HepG2 (cell line): ENCODE measurements at places on chromosomes 3 and 15. TPM values are rescaled to one million over a fixed set of nuclear protein-coding genes. Genes with fewer than 3 reads are reported as not detected.
A peak's percentile ranks its signal among the peaks of the same experiment; 100 is the strongest.

Gene ROPN1
- total RNA-seq = not detected in 2 replicates

DNA sequence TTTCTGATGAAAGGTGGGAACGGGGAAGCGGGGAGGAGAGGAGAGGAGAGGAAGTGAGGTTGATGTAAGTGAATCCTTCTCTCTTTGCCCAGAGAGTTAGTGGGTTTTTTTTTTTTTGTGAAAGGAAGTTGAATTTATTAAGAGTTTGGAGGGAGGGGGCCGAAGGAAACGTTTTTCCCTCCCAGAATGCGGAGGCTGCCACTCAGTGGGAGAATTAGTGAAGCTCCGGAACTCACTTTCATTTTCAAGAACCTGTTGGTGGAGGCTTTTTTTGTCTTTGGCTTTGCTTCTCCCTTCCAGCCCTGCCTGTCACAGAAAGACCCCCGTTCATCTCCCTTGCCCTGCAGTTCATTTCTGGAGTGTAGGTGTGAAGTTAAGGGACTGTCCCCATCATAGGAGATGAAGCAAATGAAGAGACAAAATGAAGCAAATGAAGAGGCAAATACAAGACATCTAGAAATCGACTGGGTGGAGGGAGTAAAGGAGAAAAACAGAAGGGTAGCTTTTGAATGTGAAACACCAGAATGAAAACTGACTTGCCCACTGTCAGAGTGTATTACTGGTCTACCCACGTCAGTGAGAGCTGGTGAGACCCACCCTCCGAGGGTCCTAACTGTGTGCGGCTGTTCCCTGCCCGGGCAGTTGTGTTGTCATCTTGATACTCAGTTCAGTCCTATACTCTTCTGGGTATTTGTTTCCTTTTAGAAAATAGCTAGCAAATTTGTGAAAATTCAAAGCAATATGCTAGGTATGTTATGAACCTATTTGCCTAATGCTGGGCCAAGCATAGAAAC, 91.5 kb downstream of the ITPR1 start:
- H3K27ac ChIP-seq = no peak overlapping the region
- H3K4me3 ChIP-seq = no peak overlapping the region
- no peak for DNase-seq
- H3K27me3 ChIP-seq = no peaks in the 10 kb centered on the region

DNA sequence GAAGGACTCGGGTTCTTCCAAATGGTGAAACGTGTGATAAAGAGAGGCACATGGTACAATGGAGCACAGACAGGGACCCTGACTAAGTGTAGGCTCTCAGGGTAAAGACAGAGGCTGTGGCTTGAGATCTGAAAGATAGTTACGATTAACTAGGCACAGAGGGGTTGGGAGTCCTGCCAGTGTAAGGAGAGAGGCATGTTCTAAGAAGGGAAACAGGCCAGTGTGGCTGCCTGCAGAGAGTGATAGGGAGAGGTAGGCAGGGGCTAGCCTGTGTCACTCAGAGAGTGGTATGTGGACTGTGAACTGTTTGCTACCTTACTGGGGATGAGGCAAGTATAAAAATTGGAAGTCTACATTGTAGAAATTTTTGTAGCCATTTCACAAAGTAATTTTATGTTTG, 109.5 kb downstream of the PEX5L start:
- no peaks in the 10 kb centered on the region for H3K27me3 ChIP-seq
- H3K4me3 ChIP-seq = no peak overlapping the region
- no peaks in the 10 kb centered on the region for H3K4me1 ChIP-seq
- no peak for DNase-seq

- no peak overlapping the region for H3K4me3 ChIP-seq
- H3K27ac ChIP-seq = no peak overlapping the region
- DNase-seq = peak; percentile 49
- H3K4me1 ChIP-seq = no peaks in the 10 kb centered on the region
These were observed 55.0 kb downstream of the GOLIM4 start for GRCh38 chr3:168040607-168041208.

- H3K27ac ChIP-seq = no peak overlapping the region
- DNase-seq = no peak
- H3K4me3 ChIP-seq = no peak overlapping the region
- no peaks in the 10 kb centered on the region for H3K4me1 ChIP-seq
These were observed 20.0 kb downstream of the WNT5A start for GRCh38 chr3:55467099-55467498.

DNA sequence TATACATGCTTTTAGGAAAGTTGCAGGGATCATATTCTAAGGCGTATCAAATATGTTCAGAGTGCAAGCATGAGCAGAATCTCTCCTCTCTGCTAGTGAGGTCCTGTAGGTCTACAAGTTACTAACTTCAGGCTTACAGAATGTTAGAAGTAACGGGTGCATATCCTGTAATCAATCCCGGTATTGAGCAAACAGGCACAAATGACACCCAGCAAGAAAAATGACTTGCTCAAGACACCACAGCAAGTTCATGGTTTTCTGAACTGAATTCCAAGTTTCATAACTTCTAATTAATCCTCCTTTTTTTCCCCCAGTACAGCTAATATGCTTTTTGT, 353.9 kb upstream of the TPRG1 start:
- no peak overlapping the region for H3K27ac ChIP-seq
- no peak for DNase-seq
- H3K4me1 ChIP-seq = peaks cover 9% of the 10 kb centered on the region; the same call in 1 of the 2 replicates

GRCh38 chr15:80419546-80419945, 15.4 kb downstream of the ARNT2 start:
- H3K27me3 ChIP-seq = no peaks in the 10 kb centered on the region
- no peaks in the 10 kb centered on the region for H3K4me1 ChIP-seq
- no peak for DNase-seq
- H3K36me3 ChIP-seq = no peaks in the 10 kb centered on the region
- no peak overlapping the region for H3K27ac ChIP-seq
- H3K4me3 ChIP-seq = no peak overlapping the region

- no peak for DNase-seq
- no peak overlapping the region for H3K27ac ChIP-seq
- no peaks in the 10 kb centered on the region for H3K27me3 ChIP-seq
These were observed 12.2 kb downstream of the CALML4 start for GRCh38 chr15:68192804-68193486.

DNA sequence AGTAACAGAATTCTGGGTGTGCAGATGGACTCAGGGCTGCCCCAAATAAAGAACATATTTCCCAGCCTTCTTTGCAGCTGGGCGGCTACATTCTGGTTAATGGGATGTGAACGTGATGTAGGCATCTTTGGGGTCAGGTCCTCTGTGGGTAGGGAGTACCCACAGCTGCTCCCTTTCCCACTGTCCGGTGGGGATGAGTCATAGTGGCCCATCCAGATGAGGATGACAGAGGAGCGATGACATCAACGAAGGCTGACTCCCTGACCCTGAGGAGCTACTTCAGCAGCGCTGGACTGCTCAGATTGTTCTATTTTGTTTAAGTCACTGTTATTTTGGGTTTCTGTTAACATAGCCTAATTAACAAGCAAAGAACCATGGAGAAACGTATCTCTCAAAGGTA, 38.0 kb downstream of the SRPRB start:
- H3K27ac ChIP-seq = no peak overlapping the region
- H3K36me3 ChIP-seq = no peaks in the 10 kb centered on the region
- H3K27me3 ChIP-seq = peaks cover 26% of the 10 kb centered on the region
- no peaks in the 10 kb centered on the region for H3K4me1 ChIP-seq

- no peak for DNase-seq
- H3K4me1 ChIP-seq = peaks cover 10% of the 10 kb centered on the region
- peaks cover 6% of the 10 kb centered on the region; the same call in 1 of the 3 replicates for H3K27me3 ChIP-seq
- H3K36me3 ChIP-seq = no peaks in the 10 kb centered on the region
- no peak overlapping the region for H3K27ac ChIP-seq
These were observed 27.1 kb upstream of the TPRG1 start for GRCh38 chr3:189144645-189145044.
